ENCODE measurements at places on chromosomes 2 and 18.

GRCh38 chr2:117126656-117127055 lies 687.8 kb upstream of the DDX18 start:
- DNase-seq = no peak

- no peak for DNase-seq
These were observed 33.5 kb upstream of the MAP4K3 start for GRCh38 chr2:39470580-39470979.

GRCh38 chr2:70069049-70069448 lies 18.2 kb upstream of the PCBP1 start:
- no peak for DNase-seq

GRCh38 chr18:63439334-63439733 lies 17.1 kb upstream of the VPS4B start:
- DNase-seq = peak; percentile 67

- peak; percentile 95 for DNase-seq
These were observed at the start of gene MEIS1 for GRCh38 chr2:66434679-66435548. Gene MEIS1, plus strand, starts transcription at chr2:66435125. Its CDS starts 732 bp downstream, at chr2:66435857.

- DNase-seq = no peak
These were observed 948.5 kb downstream of the SLC4A3 start for GRCh38 chr2:220575963-220576362.

DNA sequence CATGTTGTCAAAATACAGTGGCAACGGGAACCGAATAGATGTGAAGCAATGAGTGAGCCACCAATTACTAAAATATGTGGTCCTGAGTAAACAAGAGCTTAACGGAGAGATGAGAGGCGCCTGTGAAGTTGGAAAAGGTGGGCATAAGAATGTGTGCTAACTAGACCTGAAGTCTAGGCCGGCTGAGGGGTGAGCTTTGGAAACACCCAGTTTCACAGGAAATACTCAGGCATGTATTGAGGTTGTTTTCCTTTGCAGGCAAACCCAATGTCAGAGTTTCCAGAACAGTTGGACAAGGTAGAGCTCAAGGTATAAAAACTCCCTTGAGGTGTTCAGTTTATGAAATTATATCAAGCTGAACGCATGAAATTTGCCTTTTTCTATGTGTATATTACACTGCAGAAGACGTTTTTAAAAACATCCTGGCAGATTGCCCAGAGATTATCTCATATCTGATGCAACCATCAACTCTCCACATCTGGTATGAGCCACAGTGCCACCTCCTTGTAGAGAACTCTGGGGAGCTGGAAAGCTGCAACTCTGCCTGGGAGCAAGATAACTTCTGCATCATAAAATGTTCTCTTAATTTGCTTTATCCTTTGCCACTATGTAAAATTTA lies 3.9 kb upstream of the WDSUB1 start:
- no peak for DNase-seq

DNA sequence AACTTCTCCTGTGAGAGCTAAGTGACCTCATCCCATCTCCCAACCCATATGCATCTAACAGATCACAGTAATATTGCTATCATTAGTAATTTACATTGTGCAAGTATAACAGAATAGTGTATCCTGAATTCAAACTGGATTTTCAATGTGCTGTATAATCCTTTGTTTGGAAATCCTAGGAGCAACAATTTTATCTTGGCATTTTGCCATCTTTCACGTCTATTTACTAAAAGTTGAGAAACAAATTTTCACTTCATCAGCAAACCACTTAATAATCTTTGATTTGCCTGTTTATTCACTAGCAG lies 3.8 kb downstream of the HNRNPLL start:
- no peak for DNase-seq

DNA sequence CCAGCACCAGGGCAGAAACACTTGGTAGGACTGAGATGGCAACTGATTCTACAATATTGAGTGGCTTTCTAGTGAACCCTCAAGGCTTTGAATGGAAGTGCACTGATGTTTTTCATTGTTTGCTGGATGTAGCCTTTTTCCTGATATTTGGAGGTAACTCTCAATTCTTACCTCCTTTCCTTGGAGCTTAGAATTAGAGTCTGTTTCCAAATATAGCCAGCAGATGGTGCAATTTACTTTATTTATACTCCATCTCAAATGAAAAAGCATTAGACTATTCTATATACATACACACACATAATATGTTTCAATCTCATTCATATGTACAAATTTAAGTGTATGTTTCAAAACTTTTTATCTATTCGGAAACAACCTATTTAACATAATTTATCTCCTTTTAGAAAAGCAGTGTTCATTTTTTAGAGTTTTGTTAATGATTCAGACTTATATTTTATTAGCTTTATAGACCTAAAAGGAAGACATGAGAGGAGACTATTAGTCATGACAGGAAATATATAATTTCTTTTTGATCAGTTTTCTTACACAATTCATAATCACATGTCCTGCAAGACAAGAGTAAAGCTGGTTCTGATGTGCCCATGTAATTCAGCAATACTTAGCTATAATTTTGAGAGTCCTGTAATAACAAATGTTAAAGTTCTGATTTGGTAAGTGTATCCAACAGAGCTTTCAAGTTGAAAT lies 124.8 kb downstream of the NUP35 start:
- DNase-seq = no peak

DNA sequence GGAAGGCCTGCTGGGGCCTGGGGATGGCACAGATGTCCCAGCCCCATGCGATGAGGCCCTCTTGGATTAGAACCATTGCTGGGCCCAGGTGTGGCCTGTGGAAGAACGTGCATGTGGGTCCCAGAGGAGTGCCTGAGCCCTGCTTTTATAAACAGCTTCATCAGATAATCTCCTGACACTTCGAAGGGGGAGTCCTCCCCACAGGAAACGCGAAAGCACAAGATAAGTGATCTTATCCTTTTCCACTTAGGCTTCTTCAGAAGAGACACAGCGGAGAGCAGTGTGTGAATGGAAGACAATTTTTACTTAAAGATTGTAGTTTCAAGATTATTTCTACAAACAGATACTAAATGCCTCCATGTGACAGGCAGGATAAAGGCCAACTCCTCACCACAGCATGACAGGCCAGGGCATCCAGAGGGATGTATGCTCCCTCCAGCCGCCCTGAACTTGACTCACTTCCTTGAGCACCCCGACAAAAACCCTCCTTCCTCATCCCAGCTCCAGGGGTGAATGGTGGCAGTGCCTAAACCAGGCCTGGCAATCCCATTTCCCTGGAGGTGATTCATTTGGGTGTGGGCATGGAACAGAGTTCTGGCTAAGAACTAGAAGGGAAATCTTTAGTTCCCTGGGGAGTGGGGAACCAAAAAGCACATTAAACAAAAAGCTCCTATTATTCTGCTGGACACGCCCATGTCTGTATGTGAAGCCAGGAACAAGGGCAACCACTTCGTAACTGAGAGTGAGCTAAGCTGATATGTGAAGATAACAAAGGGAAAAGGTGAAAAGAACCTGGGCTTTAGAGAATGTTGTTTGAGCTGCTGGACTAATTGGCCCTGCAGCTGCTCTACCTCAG lies 56.2 kb upstream of the TMEM163 start:
- no peak for DNase-seq

GRCh38 chr2:174177316-174177890 lies 70.9 kb downstream of the OLA1 start:
- no peak for DNase-seq

GRCh38 chr2:159129269-159129668 lies 157.2 kb downstream of the WDSUB1 start:
- no peak for DNase-seq

DNA sequence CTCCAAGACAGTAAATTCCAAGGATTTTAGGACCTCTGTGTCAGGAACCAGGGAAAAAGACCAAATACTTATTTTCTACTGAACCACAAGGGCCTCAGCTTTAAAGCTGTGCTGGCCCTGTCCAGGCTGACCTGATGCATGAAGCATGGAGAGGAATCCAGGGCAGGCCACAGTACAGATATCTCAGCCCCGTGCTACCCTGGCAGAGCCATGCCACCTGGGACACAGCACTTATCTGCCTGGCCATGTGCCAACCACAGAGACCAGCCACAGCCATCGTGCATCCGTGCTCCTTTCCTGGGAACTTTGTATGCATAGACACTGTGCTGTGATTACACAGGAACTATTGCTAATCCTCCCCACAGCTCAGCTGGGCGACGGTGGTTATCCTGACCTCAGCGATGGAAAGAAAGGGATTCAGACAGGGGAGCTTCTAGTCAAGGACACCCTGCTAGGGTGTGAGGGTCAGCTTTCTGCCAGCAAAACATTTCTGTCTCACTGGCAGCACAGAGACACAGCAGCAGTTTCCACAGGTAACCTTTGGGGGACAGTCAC lies 687.4 kb upstream of the ID2 start:
- no peak for DNase-seq

- DNase-seq = no peak
These were observed 13.7 kb upstream of the INO80C start for GRCh38 chr18:35511428-35511827.

DNA sequence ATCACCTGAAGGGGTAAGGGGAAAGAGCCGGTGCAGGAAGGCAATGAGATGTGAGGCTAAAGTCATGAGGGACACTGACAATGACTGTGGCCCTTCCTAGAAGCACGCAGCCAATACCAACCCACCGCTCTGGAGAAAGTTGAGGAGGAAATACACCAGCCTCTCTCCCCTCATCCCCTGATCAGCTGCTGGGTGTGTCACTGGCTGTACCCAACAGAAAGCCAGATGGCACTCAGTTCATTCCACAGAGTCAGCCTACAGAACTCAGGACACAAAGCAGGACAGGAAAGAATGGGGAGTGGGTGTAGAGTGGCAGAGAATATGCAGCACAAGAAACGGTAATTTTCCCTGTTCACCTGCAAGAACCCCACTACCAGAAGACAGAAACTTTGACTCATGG lies 29.7 kb downstream of the CCBE1 start:
- no peak for DNase-seq

DNA sequence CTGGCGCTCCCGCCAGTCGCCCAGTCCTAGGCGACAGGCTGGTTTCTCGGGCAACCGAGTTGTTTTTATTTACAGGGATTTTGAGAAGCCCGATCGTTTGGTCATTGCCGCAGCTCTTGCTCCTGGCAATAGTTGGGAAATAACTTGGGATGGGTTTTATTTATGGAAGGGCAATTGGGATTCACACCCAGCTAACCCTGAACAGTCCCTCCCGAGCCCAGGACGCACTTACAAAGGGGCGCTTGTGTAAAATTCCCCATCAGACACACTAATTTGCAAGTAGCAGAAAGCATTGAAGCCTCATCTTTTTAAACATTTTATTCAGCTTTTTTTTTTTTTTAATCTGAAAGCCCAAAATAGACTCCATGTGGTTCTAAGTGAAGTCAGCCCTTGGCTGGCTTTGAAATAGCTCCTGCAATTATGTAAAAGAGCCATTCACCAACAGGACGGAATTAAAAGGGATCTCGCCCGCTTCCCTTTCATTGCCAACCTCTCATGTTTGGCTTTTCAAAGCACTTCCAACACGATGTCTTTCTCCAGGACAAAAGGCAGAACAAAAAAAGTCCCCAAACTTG lies 3.6 kb upstream of the GBX2 start:
- no peak for DNase-seq

- DNase-seq = peak; percentile 66
These were observed 167.8 kb downstream of the NRP2 start for GRCh38 chr2:205850132-205850531.

DNA sequence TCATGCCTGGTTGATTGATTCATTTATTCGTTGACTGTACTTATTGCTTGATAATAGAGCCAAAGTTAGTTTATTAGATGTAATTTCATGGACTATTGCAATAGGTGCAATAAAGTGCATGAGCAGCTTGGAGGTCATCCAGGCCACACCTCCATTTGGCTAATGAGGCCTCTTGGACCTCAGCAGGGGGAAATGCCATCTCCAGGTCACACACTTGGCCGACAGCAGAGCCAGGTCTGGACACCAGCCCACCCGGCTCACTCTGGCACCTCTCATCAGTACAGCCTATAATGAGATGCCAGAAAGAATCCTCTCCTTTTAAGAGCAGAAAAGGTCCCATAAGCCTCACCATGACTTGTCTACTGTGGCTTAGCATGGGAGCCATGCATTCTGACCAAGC lies 71.2 kb upstream of the AFF3 start:
- DNase-seq = no peak

DNA sequence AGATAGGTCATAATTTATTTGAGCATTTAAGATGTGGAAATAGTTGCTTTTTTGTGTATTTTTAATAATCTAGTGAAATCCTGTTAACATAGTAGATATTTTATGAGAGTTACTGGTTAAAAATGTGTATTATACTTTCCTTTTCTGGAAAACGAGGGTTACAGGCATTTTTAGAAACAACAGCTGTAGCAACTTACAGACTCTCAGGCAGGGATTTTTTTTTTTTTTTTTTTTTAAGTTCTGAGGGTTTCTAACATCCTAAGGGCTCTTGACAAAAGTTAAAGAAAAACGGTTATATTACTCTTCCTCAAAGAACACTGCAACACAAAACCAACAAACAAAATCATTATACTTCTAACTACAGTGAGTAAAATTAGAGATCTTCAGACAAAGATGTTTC lies 205.9 kb downstream of the ACKR3 start:
- DNase-seq = no peak

DNA sequence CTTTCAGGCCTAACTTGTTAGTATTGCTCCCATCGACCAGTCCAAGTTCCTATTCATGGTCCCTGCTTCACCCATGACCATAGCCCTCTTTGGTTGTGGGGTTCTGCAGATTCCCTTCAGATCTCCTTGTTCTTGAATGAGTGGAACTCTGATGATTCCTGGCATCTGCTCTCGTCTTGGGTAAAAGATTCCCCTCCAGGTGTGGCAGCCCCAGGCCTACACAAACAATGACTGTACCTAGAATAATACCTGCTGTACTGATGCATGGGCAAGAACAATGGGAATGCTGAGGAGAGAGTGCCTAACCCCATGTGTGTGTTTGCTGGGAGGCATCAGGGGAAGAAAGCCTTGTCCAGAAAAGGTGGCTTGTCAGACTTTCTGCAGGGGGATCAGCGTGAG lies 39.2 kb upstream of the MRPL19 start:
- no peak for DNase-seq

GRCh38 chr2:197414039-197414438 lies 20.8 kb downstream of the SF3B1 start:
- no peak for DNase-seq

DNA sequence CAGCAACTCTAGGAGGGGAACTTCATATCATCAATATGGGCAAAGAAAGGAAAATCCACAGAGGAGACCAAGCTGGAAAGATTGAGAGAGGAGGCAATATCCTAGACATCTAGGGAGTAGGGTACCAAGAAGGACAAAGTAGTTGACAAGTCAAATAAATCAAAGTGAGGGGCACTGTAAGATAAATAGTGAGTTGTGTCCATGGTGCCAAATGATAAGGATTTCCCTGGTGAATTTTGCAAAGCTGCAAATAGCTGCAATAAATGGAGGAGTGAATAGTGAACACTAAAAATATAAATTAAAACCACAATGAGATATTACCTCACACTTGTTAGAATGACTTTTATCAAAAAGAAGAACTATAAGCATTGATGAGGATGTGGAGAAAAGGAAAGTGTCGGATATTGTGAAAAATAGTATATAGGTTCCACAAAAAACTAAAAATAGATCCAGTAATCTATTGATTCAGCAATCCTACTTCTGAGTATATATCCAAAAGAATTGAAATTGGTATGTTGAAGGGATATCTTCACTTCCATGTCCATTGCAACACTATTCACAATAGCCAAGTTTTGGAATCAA lies 258.2 kb upstream of the FN1 start:
- DNase-seq = no peak

GRCh38 chr2:19228181-19228593 lies 130.2 kb downstream of the OSR1 start:
- DNase-seq = no peak

- no peak for DNase-seq
These were observed 8.1 kb upstream of the CCL20 start for GRCh38 chr2:227805578-227805977.

Data from islet precursor cell (in vitro differentiated cells).